Occipital lobe (tissue), 3 donors: ENCODE measurements at places on chromosomes 12 and 14.

DNA sequence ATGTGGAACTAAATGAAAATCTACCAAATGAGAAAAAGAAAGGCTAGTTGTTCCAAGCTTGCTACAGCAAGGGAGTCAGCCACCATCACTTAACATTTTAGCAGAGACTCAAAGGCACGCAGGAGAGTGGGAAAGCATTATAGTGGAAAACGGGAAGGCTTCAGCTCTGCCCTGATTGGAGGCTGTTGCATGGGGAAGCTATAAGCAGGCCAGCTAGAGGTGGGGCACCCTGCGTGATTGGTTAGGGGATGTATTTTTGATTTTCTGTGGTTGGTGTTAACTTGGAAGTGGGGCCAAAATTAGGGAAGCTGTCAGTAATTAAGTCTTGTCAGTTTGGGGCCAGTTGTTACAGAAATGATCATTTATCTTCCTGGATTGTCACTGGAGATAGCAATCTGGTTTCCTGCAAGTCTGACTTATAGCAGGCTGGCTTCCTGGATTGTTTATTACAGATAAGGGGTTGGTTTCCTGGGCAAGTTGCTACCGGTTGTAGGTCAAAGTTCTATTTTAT, 93.9 kb downstream of the FAR2 start:
- DNase-seq = no peak

- no peak for DNase-seq
Measured at GRCh38 chr14:68791902-68792677, 777 bp downstream of the ZFP36L1 start.

GRCh38 chr12:94714378-94715114, 64.2 kb upstream of the TMCC3 start:
- DNase-seq = no peak

DNA sequence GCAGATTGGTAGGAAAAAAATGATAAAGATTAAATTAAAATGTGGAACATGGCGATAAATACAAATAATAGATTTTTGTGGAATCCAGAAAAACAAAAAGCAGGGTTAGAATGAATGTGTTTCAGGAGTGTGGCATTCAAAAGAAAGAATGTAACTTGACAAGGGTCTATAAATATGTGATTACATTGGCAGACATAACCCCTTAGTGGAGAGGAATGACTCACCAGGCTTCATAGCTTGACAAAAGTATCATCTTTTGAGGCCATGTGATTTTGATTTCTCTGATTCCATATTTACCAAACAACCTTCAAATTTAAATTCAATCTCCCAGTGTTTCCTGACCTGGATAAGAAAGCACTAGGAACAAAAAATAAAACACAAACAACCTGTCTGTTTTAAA, 24.4 kb upstream of the MGST1 start:
- no peak for DNase-seq

DNA sequence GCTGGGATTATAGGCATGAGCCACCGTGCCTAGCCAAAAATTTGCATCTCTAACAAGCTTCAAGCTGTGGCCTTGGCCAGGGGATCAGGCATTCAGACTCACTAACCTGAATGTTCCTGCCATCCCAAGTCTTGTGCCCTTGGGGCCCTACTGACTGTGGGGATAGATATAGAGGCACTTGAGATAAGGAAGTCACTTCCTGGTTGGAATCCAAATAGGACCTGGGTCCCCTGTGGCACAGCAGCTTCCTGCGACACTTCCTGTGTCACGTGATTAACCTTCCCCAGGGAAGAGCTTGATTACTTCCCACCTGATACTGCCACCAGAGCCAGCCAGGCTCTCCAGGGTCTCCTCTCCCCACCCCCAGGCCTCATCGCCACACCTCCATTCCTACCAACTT, 128.2 kb downstream of the BCL11B start:
- no peak for DNase-seq

DNA sequence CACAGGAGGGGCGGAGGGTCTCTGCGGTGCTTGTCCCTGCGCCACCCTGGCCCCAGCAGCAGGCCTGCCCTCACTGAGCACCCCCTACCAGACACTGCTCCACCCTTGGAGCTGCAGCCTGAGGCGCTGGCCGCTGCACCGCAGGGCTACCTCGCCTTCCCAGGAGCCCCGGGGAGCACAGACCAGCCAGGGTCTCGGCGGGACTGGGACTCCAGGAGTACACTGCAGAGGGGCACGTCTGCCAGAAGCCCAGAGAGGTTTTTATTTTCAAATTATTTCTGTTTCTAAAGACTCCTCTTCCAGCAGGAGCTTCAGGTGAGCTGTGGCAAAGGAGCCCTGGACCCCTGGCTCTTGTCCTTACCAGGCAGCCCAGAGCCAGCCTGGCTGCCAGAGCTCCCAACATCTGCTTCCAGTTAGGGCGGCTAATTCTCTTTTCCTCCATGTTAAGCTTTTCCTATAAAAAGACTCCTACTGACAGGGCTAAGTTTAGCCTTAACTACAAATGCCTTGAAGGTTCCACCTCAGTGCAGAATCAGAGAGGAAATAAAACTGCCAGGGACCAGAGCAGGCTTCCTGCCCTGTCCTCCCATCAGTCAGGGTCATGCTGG, 26.4 kb downstream of the DEGS2 start:
- no peak for DNase-seq

GRCh38 chr14:101031721-101032120, 128.2 kb upstream of the RTL1 start:
- no peak for DNase-seq

- DNase-seq = no peak
Measured at GRCh38 chr12:54891717-54892478, 37.6 kb downstream of the MUCL1 start.

DNA sequence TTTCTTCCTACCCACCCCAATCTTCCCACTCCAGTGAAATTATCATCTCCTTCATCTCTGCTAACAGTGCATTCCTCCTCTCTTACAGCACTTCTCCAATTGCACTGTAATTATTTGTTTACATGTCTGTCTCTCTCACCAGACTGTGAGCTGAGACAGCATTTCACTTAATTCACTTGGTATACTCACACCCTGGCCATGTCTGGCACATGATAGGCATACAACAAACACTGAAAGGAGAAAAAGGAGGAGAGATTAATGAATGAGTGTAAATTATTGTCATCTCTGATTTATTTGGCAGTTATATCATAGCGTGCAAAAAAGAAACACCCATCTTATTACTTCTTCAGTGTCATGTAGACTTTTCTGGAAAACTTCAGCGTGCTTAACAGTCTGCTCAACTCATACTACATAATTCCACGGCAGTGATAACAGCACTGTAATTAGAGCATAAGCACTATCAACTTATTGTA, 452.3 kb downstream of the ADAMTS20 start:
- no peak for DNase-seq

GRCh38 chr14:88163731-88164255, 158.9 kb downstream of the GPR65 start:
- DNase-seq = no peak

- DNase-seq = no peak
Measured at GRCh38 chr12:56749359-56749758, 2.8 kb downstream of the PRIM1 start.

- DNase-seq = no peak
Measured at GRCh38 chr12:3838076-3838475, 35.1 kb downstream of the PARP11 start.
